ENCODE measurements at places on chromosomes 11 and 22. TPM values are rescaled to one million over a fixed set of nuclear protein-coding genes. Genes with fewer than 3 reads are reported as not detected.

The ROM1 gene
- 4.0 TPM for total RNA-seq

The C11orf86 gene
- not detected for total RNA-seq

The TBCEL gene
- total RNA-seq, result 14.8 TPM

The GP1BB gene
- total RNA-seq, result 6.2 TPM

The CCDC116 gene
- 0.52 TPM for total RNA-seq

The SSRP1 gene
- total RNA-seq, result 44.2 TPM

- no peak for DNase-seq
Observed at GRCh38 chr11:29781268-29781667, 235.6 kb downstream of the KCNA4 start.

DNA sequence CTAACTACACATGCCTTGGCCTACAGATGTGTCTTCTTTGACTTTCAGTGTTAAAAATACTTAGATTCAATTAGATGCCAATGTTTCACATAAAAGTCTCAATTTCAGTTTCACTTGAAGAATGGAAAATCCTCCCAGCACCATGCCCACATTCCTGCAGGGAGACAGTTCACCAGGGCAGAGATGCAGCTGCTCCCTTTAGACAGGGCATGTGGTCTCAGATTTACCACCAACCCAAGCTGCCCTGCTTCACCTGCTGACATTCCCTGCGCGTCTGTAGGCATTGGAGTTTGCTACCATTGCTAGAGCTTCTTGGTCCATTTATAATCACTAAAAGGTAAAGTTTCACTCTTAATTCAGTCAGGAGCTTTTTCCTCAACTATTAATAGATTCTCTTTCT is 113.9 kb downstream of the ARFGAP2 start:
- DNase-seq, result no peak

GRCh38 chr22:32021716-32022115 is 21.3 kb upstream of the SLC5A1 start:
- no peak for DNase-seq

DNA sequence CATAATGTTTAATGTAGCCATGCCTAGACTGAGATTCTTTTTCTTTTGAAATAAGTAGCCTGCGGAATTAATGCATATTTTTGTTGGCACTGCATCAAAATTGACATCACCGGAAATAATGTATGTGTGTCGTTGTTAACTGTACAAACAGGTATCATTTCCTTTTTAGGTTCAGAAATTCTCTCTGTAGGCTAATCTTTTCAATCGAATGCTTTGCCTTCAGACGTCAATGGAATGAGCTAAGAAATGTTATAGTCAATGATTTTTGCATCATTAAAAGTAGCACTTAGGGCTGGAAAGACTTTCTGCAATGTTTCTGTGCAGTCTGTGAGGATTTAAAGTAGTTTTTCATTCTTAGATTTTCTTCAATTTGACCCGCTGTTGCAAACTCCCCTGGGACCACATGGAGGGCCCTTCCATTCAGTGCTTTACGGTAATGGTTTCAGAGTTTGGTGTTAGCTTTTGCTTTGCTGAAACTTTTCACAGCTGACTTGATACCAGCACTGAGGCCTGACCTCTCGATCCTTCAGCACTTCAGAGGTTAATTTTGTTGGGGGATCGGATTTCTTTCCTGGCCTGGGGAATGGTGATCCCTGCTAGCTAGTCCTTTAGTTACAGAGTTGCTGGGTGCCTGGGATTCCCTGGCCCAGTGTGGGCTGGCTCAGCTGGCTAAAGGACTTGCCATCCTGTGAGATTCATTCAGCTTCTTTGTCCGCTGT is 137.8 kb downstream of the DBX1 start:
- DNase-seq, result peak; percentile 41

- DNase-seq, result no peak
Observed at GRCh38 chr22:39943953-39944872, 16.0 kb upstream of the TMA7B start.

DNA sequence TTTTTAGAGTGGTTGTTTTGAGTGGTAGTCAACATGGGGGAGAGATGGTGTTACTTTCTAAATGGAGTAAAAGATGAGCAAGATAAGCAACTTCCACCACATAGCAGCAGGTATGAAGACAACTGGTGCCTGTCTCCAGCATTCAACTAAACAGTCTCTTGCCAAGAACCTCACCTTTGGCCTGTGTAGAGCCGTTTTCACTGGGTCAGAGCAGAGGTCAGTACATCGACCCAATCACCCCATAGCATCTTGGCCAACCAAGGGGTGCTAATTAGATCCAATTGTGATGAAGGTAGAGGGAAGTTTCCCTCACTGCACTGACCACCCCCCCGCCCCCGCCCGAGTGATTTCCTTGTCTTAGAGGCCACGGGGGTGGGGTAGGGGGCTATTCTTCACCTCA is 188.2 kb downstream of the BLID start:
- DNase-seq, result no peak

DNA sequence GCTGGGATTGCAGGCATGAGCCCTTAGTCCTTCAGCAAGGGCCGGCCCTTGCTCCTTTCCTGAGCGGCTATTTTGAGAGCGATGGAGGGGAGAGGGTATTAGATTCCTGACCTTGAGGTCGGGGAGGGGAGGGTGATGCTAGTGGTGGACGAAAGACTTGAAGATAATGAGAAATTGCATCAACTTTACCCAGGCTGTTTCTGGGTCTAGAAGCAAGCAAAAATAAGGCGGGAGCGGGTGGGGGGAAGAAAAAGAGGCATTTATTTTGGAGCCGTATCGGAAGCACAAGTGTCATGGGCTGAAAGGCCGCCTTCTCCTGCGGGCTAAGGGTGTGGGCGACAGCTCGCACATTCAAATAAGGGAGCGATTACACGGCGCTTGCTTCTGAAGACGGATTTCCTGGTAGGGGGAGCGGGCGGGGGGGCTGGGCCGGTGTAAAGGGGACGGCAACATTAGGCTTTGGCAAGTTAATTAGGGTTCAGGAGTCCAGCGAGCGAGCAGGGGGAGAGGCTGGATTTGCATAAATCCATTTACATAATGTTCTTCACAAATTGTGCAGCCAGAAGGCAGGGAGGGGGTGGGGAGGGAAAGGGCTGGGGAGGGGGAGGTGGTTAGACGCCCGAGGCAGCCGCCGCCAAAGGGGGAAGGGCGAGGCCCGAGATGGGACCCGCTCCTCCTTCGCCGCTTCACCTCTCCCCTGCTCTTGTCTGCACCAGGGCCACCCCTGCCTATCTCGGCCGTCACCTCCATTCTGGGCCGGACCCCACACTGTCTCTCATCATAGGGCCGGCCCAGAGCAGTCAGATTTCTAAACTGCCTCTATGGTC is 245.9 kb downstream of the MIAT start:
- no peak for DNase-seq

GRCh38 chr11:123213307-123213771 is 18.3 kb upstream of the CLMP start:
- DNase-seq, result no peak

GRCh38 chr11:31641477-31642062 is 132.0 kb downstream of the ELP4 start:
- peak; percentile 15 for DNase-seq

DNA sequence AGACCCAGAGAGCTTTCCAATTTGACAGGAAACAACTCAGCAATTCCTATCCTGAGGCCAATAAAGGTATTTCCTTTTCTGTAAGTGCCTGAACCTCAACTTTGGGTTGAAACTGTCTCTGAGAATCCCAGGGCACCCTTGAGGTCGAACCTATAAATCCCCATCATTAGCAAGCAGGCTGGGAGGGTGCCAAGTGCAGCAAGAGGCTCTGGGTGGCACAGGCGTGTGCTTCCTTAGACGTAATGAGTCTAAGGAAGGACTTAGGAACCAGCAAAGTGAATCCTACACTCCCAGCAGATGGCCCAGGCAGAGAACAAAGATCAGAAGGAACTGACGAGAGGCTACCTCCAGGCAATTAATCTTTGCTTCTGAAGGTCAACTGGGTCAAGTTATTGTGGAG is 234.3 kb upstream of the NARS2 start:
- no peak for DNase-seq

GRCh38 chr11:122781378-122782195 is 56.7 kb upstream of the CRTAM start:
- peak; percentile 84 for DNase-seq

GRCh38 chr11:11672101-11672500 is 50.3 kb upstream of the GALNT18 start:
- DNase-seq, result no peak

Data from body of pancreas (tissue), 4 donors.